Activated T-helper 2 cell treated with anti-CD3 and anti-CD28 coated beads, Interferon-gamma antibody, Interleukin-2, Interleukin-4, amounts not matched to agents 10 μg/mL and 5 μg/mL and 100 μg/mL, durations not matched to agents 14 hours and 24 hours and 36 hours (primary cell): ENCODE measurements at places on chromosomes 1 and 21.

GRCh38 chr1:200267937-200268336 lies 141.9 kb downstream of the ZNF281 start:
- DNase-seq = no peak

DNA sequence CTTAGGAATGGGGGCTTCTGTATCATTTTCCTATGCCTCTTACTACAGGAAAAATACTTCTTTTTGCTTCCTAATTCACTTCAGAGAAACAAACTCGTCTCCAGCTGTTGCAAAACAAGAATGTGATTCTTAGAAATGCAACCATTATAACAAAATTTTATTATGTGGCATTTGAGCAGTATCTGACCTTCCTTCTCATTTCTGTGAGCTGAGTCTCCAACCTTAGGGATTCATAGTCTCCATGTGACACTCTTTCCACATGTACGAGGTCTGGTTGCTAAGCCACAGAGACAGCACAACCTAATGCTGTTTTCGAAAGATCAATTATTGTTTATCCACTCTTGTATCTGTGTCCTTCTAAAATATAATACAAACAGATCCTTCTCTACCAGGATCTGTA lies 75.3 kb upstream of the RGS4 start:
- DNase-seq = no peak

- DNase-seq = no peak
Observed at GRCh38 chr21:45097827-45098387, 23.5 kb downstream of the ADARB1 start.

GRCh38 chr1:235455823-235456222 lies 48.4 kb downstream of the B3GALNT2 start:
- DNase-seq = no peak

GRCh38 chr1:48718116-48718630 lies 58.5 kb downstream of the BEND5 start:
- DNase-seq = no peak

DNA sequence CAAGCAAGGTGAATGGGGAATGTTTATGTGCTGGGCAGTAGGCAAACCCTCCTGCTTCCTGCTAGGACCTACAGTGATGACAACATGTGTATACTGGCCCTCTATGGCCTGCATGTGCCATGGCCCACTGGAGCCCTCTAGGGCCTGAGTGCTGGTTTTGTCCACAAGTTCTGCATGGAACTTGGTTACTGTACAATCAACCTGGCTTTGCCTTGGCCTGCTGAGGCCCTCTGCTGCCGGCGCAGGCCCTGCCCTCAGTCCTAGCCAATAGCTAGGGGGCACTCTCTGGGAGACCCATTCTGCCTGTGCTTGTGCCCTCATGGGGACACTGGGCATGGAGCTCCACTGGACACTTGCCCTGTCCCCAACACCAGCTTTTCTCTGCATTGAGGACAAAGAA lies 138.6 kb upstream of the NGF start:
- no peak for DNase-seq
